Activated CD4-positive, alpha-beta T cell treated with anti-CD3 and anti-CD28 coated beads for 36 hours (primary cell): ENCODE measurements at places on chromosomes 4 and X. TPM values are rescaled to one million over a fixed set of nuclear protein-coding genes. Genes with fewer than 3 reads are reported as not detected.

The UGT2A3 gene
- total RNA-seq: not detected

The SPP1 gene
- not detected for total RNA-seq

The SPIN2A gene
- total RNA-seq: 0.43 TPM

The NAT8L gene
- 0.39 TPM for total RNA-seq

The CDS1 gene
- total RNA-seq: 0.12 TPM

The GABRG1 gene
- not detected for total RNA-seq

DNA sequence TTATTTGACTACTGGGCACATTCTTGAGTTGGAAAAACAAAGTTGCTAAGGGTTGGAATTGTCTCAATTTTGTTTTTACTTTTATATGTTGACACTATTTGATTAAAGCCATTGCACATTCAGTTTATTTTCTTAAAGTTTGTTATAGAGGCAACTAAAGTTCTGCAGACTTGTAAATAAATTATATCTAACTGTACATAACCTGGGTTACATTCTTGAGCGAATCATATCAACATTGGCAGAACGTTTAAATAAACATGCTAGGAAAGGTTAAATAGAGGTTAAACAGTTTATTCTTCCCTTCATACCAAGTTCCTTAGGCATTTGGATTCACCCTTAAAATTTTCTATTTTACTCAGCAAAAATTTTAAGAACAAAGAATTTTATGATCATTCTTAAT is 74.5 kb downstream of the UCHL1 start:
- DNase-seq: no peak

DNA sequence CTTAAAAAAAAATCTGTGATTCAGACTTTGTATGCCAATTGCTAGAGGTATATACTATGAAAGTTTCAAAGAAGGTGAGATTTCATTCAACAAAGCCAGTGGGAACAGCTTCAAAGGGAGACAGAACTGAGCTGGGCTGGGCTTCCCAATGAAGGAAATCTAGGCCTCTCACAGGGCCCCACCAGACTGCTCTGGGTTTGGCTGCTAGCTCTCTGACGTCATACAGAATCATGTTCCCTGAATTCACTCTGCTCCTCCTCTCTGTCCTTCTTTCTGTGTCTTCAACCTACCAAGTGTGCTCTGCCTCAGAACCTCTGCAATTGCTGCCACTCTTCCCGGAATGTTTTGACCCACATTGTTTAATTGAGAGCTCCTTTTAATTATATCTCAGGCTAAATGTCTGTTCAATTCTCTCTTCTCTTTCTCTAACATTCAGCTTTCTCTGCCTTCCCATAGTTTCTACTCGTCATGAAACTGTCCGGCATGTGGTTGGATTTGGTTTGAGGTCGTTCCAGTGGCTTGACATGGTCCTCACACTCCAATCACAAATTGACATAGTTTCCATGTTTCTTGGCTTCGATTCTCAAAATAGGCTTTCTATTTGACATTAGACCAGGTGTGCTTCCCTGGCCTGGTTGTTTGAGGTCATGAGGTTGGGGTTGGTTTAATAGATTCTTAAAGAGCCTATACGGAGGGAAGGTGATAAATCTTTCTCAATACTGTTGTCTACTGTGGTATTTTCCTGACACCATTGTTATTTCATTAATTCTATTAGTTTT is 282.1 kb upstream of the EMCN start:
- no peak for DNase-seq

GRCh38 chrX:57587062-57587461 is 4.7 kb upstream of the ZXDB start:
- DNase-seq: no peak

DNA sequence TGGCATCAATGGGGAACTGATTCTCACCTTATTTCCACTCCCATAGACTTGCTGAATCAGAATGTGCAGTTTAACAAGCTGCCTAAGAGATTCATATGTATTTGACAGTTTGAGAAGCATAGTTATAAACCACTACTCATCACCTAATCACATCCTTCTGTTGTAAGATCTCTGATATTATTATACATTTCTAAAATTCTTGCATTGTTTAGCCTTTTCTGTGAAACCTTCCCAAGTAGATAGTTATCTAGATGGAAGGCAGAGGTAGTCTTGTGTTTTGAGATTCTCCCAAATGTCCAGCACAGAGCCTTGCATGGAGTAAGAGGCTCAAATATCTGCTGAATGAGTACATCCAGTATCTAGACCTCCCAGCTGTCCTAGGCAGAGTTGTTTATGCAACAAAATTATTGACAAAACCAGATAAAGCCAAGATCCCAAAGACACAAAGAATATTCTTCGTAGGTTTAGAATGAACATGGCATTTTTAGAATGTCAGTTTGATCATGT is 227.3 kb downstream of the KDR start:
- DNase-seq: no peak

- DNase-seq: no peak
Observed at GRCh38 chr4:36003051-36003450, 241.3 kb downstream of the ARAP2 start.

- DNase-seq: no peak
Observed at GRCh38 chr4:140251571-140251970, 97.6 kb upstream of the MAML3 start.

DNA sequence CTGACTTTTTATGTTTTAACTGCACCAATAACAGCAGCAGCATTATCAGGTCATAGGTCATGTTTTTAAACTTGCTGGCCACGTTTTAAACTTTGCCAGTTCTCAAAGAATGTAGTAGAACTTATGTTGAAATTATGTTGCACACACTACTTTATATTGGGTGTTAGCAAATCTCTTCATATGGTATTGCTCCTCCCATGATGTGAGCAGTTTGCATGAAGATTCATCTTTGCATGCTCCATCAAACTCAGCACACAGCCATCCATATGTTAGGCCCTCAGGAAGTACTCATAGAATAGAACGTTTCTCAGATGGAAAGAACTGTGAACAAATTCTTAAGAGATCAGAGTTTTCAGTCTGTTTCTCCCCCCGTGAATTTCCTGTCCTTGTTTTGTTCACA is 128.6 kb upstream of the MAP9 start:
- DNase-seq: no peak

- no peak for DNase-seq
Observed at GRCh38 chr4:80407246-80407645, 71.7 kb downstream of the CFAP299 start.

- DNase-seq: no peak
Observed at GRCh38 chrX:130245441-130245840, 23.3 kb downstream of the ZNF280C start.

DNA sequence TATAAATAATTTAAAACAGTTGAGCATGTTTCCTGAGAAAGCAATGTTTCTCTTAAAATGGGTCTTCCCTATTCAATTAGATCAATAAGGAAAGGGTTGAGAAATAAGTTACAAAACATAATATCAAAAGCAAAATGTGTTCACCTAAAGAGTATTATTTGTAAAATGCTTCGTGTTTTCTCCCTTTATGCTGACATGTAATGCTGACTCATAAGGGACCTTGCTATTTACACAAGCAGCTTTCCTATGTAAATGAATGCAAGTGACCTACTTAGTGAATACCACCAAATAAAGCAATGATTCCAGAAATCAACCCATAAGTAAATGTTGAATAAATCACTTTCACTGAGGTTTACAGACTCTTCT is 91.5 kb downstream of the ELOVL6 start:
- no peak for DNase-seq

GRCh38 chr4:41406113-41406516 is 131.8 kb upstream of the LIMCH1 start:
- DNase-seq: no peak

- no peak for DNase-seq
Observed at GRCh38 chrX:850471-850916, 219.9 kb downstream of the SHOX start.

- no peak for DNase-seq
Observed at GRCh38 chr4:1737666-1738065, 16.3 kb downstream of the TACC3 start.
